ENCODE measurements at places on chromosomes 3 and 15.

DNA sequence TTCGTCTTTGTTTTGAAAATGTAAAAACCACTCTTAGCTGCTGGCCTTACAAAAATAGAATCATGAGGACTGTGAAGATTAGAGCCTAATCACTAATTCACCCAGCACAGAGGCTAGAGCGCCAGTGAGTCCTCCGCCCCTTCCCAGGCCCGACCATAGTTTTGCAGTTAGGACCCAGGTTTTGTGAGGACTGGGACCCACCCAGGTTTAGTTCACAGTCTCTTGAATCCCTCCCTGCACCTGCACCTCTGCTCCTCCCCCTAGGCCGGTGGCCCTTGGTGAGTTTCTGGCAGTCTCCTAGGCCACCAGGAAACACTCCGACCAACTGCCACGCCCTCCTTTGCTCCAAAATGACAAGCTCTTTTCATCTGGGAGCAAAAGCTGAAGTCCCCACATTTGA, 136.0 kb upstream of the CCDC54 start:
- peak; percentile 5 for DNase-seq

DNA sequence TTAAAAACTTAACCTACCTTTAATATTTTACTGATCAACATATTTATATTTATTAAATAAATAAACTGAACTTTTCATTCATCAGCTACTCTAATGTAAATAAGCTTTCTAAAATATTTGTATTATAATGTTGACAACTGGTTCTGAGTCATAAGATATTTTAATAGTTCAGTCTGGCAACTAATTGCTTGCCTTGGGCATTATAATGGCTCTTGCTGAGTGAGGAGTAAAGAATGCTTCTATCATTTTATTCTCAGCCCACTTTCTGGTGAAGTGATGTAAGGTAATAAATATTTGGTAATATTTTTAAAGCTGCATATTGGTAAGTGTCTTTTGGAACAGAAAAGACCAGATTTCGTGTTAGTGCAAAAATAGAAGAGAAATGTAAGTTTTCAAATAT, 81.5 kb downstream of the DIPK2A start:
- no peak for DNase-seq

GRCh38 chr15:52185151-52185561, 6.0 kb downstream of the GNB5 start:
- no peak for DNase-seq

DNA sequence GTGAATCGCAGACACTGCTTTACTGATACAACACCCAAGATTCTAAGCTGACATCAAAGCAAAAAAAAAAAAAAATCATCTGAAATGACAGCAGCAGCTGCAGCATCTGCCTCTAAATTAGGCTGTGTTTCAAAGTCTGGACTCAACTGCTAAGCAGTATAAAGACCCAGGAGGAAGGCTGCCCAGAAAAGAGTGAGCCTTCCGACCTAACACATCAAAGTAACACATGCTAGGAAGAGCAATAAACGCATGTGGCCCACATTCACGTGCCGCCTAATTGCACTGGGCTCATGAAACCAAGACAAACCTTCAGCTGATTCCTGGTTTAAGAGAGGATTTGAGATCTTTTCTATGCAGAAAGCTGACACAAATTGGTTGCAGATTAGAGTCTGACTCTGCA, 317.1 kb downstream of the ZIC4 start:
- DNase-seq: no peak

- DNase-seq: no peak
These were observed 78.5 kb upstream of the CHD2 start for GRCh38 chr15:92821491-92822116.

DNA sequence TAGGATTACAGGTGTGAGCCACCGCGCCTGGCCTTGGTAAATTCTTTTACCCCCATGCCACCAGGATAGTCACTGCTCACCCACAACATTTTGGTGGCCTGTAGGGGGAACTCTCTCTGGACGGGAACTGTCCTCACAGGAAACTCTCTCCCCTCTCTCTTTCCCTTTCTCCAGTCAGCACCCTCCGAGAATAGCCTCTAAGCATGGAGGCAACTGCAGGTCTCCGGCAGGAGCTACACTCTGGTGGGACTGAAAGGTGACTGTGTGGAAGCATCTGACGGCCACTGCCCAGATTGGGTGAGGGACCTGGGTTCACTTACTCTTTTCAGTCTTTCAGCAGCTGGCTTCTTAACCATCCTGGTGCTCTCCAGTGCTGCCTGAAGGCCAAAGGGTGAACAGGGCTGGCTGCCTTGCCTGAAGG, 21.3 kb downstream of the TRANK1 start:
- DNase-seq: no peak

DNA sequence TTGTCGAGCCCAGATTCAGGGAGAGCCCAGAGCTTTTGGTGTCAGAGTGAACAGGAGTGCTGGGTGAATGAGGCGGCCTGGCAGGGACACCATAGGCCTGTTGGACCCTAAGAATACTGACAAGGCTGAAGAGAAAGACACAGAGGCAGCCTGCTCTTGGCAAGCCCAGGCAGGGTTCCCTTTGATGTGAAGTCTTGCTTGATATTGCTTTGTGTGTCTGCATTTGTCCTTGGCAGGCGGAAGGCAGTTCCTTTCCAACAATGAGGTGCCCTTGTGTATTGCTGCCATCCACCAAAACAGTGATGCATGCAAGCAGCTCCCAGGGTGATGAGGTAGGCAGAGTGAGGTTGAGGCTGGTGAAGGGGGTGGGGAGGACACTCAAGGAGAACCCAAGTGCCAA, 152.7 kb upstream of the TSC22D2 start:
- DNase-seq: no peak

DNA sequence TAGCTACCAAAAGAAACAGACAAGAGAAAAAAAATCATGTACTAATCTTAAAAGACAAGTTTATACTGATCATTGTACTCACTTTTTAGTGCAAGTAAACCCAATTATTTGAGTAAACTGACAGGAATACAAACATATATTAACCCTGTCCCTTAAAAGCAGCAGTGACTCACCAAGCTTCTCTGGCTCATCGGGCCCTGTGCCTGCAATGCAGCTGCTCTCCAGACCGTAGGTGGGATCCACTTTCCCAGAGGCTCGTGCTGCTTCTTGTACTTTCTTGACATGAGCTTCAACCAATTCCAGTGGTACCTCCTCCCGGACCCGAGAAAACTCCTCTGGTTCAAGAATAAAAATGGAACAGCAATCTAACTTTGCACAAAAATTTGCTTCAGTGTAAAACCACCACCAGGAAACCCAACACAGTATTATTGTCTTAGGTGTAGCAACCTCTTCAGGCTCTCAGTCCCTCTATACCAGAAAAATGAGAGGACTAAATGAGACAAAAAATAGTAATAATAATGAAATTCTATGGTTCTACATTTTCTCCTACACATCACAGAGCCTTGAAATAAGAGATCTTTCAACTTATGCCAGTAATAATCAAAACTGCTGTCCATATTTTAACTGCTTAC, 82.6 kb upstream of the CSPG5 start:
- DNase-seq: no peak

- no peak for DNase-seq
These were observed 79.8 kb upstream of the IQSEC1 start for GRCh38 chr3:13152826-13153710.

GRCh38 chr15:92268900-92269299, 124.8 kb upstream of the ST8SIA2 start:
- no peak for DNase-seq

GRCh38 chr15:50051811-50052419, 67.1 kb downstream of the ATP8B4 start:
- DNase-seq: no peak

GRCh38 chr3:23646184-23646920, 159.4 kb upstream of the UBE2E1 start:
- no peak for DNase-seq

GRCh38 chr3:50388016-50388719, 28.8 kb upstream of the TMEM115 start:
- no peak for DNase-seq

DNA sequence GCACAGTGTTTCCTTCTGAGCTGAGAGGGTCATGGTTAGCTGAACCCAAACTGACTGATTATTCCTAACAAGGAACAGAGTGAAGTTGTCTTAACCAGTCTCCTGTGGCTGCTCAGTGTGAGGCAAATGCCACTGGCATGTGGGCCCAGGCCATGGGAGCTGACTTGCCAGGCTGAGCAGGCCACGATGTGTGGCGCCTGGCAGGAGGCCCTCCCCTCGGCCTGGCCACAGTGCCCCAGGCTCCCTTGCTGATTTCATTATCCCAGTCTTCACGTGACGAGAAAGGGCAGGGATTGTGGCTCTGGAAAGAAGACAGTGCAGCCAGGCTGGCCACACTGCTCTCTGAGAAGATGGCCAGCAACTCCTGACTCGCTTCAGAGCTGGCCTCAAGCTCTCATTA, 58.8 kb downstream of the SLCO2A1 start:
- no peak for DNase-seq

DNA sequence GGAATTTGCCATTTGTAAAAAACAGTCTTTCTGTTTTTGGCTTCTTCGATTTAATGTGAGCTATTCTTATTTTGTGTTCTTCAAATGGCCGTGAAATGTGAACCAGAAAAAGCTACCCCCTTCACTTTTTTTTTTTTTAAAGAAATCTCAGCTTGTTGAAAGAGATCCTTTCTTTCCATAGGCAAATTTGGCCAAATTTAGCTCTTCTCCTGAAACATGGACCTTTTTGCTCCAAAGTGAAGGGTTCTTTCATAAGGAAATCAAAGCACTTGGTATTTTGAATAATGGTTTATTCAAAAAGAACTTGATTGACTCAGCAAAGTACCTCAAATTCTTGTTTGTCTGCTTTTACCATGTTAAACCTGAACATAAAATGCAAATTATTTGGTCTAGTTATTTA, 10.1 kb downstream of the RCN2 start:
- DNase-seq: no peak

DNA sequence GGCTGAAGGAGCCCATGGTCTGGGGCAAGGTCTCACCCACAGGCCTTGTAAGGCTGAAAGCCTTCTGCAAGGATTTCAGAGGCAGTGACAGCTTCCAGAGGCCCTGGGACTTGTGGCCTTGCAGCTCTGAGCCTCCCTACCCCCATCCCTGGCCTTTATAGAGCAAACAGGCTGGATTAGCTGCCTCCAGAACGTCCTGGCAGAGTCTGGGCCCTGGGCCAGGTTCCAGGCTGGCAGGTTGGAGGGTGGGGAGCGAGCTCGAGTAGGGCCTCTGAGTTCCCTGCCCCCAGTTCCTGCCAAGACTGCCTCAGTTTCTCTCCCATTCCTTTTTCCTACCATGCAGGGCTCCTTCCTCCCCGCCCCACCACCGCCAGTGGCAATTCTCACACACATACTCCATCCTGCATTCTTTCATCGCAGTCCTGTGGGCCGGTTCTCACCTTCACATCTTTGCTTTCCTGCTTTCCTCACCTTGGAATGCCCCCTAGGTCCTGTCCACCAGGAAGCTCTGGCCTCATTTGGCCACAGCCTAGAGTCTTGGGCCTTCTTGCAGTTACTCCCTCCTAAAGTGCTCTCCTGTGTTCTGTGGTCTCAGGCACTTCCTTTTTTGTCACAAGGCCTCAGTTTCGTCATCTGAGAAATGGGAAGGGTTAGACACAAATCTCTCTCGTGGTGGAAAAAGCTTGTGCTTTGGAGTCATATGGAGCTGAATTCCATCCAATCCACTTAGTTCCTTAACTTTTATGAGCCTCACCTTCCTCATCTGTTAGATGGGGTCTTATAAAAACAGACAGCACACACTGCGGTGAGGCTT, 2.7 kb downstream of the LMAN1L start:
- DNase-seq: no peak

DNA sequence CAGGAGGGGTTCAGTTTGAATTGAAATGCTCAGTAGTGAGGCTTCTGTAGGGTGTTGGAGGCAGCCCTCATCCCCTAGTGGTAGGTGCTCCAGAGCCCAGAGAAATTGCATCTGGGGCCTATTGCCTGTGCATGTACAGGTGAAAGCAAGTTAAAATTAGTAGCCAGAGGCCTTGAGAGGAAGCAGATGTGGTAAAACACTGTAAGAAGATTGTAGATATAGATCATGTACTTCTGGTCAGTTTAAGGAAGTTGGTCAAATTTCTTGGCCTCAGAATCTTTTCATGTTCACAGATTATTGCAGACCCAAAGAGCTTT, 34.6 kb downstream of the IGSF10 start:
- DNase-seq: no peak

GRCh38 chr3:192392986-192393385, 334.4 kb downstream of the FGF12 start:
- DNase-seq: no peak

DNA sequence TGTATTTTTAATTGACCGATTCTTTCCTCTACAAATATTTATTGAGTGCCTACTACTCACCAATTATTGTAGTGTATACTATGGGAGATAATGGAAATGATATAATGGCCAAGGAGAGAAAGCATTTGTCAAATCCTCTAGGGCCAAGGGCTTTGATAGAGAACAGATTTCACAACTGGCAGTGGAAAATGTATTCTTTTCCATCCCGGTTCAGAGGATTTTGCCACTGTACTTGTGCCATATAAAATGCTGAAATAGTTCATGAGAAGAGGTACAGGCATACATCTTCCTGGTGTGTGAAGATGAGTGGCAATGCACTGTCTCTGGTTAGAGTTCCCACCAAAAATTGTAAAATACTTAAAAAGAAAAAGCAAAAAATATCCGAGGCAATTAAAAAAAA, 451.6 kb upstream of the TPRG1 start:
- no peak for DNase-seq

- DNase-seq: no peak
These were observed 333.0 kb upstream of the SEMA6D start for GRCh38 chr15:47384341-47384740.

GRCh38 chr3:53180305-53181023, 19.5 kb downstream of the PRKCD start:
- DNase-seq: no peak

GRCh38 chr15:66705277-66706146, 3.5 kb downstream of the SMAD6 start:
- DNase-seq: no peak

DNA sequence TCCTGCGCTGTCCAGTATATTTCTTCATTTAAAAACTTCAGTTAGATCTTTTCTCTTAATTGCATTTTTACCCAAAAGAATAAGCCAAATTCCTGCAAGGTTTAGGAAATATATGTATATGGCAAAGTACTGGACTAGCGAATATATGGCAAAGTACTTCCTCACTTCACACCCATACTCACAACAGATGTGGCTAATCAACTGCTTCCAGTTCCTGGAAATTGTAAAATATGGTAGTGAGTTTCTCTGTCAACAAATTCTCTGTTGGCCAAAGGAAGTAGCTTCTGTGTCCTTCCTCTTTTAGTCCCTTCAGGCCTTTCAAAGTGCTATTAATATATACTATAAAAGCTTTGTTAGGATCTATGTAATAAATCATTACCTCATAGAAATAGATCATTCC, 22.0 kb downstream of the GPR15 start:
- no peak for DNase-seq

GRCh38 chr3:116051040-116051439, 394.2 kb downstream of the LSAMP start:
- DNase-seq: no peak

DNA sequence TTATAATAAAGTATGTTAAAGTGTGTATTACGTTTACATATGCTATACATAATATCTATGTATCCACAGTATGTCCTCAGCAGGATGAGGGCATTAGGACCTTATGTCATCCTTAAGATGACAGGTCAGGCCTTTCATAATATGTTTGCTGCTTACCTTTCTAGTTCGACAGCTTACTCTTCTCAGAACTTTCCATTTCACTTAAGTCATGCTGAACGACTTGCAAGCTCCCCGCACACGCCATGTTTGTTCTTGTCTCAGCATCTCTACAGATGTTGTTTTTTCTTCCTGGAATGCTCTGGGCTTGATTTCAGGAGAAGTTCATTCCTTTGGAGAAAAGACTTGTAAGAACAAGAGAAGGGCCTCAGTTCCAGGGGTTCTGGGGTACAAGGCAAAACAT, 36.0 kb upstream of the PPARG start:
- DNase-seq: no peak

Measured in stimulated activated CD4-positive, alpha-beta T cell treated with anti-CD3 and anti-CD28 coated beads, Interleukin-12 subunit alpha, Interleukin-12 subunit beta, amount 100 ng/mL, for 24 hours (primary cell).